ENCODE measurements at places on chromosomes 7 and 10.

DNA sequence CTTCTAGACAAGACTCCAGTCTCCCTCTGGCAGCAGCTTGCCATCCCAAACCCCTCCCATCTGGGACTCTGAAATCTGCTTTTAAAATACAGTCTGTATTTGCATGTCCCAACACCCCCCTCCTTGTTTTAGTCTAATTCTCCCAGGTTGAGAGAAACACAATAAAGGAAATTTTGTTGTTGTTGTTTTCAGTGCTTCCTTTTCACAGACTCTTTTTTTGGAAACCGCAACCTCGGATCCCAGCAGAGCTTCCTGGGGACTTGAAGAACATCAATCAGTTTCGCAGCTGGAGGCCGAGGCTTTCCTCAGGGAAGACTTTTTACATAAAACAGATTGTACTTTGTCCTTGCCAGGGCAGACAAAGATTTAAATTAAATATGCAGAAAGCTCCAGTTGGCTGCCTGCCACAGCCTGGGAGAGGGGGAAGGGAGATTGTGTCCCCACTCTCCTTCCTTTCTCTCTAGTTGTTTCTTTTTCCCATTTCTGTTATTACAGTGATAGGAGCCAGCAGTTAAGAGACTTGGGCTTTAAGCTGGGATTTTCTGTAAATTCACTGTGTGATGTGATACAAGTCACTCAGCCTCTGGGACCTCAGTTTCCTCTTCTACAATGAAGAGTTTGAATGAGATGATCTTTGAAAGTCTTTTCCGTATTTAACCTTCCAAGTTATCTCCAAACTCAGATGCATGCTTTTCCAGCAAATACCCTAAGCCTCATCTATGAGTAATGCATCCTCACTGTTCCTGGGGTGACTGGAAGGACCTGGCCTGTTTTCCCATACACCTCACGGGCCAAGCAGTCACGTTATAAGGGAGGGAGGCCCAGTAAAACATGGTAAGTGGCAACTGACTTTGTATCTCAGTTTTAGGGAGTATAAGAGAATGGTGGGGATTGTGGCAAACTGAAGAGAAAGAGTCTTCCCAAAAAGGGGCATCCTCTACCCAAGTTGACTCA is 192.3 kb downstream of the REEP3 start:
- DNase-seq, result peak; percentile 72

DNA sequence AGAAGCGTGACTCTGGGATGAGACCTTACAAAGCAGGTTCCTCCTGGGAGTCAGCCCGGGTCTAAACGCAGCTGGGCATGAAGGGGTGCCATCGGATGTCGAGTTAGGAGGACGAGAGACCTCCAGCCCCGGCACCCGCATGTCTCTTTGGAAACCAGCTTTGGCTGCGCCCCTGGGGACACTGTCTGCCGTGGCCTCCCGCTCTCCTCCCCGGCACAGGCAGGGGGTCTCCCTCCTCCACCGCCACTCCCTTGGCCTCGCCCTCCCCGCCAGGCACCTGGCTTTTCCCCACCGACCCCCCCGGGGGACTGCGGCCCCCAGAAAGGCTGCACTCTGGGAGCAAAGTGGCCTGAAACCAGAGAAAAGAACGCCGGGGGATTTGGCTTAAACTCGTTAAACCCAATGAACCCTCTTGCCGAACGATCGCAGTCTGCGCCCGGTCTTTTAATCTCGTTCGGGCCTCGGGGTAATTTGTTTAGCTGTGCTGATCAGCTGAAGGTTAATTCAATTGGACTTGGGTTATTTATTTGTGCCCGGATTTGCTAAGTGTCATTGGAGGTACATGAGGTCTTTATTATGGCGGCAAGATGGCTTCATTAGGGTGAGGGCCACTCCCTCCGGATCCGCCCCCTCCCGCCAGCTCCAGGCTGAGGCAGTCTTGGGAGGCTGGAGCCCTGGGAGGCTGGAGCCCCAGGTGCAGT is 16.4 kb upstream of the PSMG3 start:
- no peak for DNase-seq

DNA sequence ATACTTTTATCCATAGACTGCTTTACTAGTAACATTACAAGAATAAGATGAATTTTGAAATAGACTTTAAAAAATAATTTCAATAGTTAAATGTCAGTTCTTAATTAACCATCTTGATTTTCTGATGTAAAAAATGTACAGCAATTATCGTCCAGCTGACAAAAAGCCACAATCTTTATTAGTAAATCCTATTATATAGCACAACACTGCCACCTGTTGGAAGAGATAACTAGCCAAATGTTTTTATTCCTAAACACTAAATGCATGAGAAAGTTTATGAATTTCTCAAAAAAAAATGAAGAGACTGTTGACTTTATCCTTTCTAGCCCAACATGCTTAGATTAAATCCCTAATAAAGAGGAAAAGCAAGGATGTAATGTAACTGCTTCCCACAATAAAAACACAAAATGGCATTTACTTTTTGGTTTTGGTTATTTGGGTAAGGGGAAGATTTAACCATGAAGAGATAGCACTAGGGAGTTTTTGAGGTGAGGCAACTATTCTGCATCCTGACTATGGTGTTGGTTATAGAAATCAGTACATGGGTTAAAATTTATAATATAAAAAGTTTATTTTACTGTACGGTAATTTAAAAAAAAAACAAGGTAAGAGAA is 8.0 kb downstream of the COA1 start:
- peak; percentile 79 for DNase-seq

- DNase-seq, result peak; percentile 84
These were observed 233.2 kb upstream of the PRSS1 start for GRCh38 chr7:142516038-142516501.

Measured in dermis blood vessel endothelial cell (primary cell).